GM04504 (cell line): ENCODE measurements at places on chromosomes 4 and X.
A peak's percentile ranks its signal among the peaks of the same experiment; 100 is the strongest.

- no peak for DNase-seq
These were observed 25.9 kb downstream of the MGAT4D start for GRCh38 chr4:140472156-140472555.

DNA sequence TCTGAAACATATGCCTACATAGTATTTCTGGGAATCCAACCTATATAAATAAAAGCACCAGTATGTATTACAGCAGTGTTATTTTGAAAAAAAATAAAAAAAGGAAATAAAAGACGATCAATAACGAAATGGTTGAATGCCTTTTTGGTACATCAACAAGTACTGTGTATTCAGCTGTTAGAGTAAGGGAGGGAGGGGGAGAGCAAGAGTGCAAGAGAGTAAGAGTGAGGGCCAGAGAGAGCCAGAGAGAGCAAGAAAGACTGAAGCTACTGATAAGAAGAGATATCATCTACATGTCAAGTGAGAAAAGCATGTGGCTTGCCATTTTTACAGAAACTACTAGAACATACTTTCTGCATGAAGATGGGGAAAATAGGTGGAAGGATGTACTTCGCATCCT, 1.8 kb downstream of the SPIN4 start:
- DNase-seq, result no peak

DNA sequence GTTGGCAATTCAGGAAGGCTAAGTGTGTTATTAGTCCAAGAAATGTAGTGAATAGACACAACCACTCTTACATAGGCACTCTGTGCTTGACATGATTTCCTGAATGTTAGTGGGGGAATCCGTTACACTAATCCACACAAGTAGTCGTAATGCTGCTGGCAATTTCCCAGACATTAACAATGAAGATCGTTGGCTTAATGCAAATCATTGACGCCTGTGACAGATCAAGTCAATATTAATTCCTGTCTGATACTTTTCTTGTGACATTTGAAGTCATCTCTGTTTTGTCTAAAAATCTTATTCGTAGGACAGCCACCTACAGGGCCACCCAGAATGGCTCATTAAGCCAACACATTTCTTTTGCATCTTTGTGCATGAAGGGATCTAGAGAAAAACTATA, 939.1 kb upstream of the FTHL17 start:
- no peak for DNase-seq

- DNase-seq, result no peak
These were observed 1592.9 kb upstream of the TENM3 start for GRCh38 chr4:180650273-180650672.

DNA sequence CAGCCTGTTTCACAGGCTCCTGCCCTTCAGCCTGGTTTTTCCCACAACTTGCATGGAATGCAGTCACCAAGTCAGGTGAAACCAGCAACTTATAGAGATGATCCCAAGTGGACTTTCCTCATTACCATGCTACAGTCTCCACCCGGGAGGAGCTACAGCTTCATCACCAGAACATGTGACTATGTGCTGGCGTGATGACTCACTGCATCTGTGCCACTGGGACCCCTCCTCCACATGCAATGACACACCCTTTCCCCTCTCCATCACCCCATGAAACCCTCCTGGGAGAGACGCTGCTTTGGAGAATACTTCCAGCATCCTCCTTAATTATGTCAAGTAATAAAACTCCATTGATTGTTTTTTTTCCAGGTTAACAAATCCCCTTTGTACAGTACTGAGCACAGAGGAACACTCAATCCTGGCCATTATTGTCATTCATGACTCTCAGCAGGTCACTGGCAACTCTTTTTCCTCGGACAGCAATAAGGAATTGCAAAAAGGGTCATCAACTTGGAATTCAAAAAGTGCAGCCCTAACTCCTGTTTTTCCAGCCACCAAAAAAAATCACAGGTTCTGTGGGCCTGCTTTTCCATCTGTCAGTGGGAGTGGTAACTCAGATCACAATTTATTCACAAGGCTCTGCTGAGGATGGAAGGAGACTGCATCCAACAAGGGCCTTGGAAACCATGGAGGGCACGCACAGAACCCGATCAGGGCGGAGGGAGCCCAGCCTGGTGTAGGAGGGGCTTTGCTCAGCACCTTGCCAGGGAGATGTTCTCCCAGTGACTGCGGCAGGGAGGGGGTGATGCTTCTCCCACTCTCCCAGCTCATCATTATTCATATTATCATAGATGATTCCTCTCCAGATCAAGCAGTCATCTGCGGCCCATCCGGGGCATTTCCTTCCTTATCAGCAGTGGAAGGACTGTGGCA, 17.4 kb downstream of the QDPR start:
- DNase-seq, result peak; percentile 48

- DNase-seq, result no peak
These were observed 25.5 kb upstream of the CBLL2 start for GRCh38 chrX:22247169-22247568.

GRCh38 chr4:125781651-125782050, 466.9 kb downstream of the FAT4 start:
- DNase-seq, result no peak

GRCh38 chr4:97912156-97912555, 231.1 kb downstream of the STPG2 start:
- no peak for DNase-seq

DNA sequence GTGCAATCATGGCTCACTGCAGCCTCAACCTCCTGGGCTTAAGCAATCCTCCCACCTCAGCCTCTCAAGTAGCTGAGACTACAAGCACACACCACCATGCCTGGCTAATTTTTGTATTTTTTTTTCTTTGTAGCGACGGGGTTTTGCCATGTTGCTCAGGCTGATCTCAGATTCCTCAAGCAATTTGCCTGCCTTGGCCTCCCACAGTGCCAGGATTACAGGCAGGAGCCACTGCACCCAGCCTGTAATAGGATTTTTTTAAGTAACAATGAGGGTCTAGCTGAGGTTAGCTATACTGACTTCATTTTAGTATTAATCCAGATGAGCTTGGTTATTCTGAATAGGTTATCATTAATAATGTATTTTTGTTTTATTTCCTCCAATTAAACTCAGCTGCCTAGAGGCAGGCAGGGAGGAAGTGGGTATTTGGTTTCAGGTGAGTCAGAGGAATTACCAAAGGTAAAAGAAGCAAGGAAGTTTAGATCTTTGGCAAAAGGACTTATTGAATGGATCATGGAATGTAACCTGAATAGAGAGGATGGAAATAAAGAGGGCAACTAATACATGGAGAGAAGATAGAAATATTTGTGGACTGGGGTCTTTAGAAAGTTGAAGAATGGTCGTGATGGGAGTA, 1023.3 kb upstream of the TENM3 start:
- DNase-seq, result no peak

- no peak for DNase-seq
These were observed at the start of gene ZNF630 for GRCh38 chrX:48071064-48071985. TSS of gene ZNF630 (minus strand) at chrX:48071640. CDS start at chrX:48066886, 4,754 bp downstream.

- DNase-seq, result no peak
These were observed 67.4 kb downstream of the EMCN start for GRCh38 chr4:100450449-100450848.

DNA sequence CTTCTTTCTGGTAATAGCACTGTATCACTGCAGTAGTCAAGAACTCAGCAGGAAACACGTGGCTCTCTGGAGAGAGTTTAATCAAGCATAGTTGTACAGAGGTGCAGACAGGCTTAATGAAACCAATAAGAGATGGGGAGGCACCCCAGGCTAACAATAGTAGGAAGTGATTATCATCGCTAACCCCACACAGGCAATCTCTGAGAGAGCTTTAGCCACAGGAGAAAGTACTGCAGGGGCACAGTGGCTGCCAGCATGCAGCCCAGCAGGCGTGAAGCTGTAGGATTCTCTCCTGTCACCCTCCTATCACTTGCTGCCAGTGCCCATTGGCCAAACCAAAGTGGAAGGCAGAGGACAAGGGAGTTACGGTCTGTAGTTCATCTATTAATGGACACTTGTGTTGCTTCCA, 450.0 kb upstream of the RASGEF1B start:
- DNase-seq, result no peak

- no peak for DNase-seq
These were observed 64.1 kb downstream of the BEND4 start for GRCh38 chr4:42088386-42088785.

DNA sequence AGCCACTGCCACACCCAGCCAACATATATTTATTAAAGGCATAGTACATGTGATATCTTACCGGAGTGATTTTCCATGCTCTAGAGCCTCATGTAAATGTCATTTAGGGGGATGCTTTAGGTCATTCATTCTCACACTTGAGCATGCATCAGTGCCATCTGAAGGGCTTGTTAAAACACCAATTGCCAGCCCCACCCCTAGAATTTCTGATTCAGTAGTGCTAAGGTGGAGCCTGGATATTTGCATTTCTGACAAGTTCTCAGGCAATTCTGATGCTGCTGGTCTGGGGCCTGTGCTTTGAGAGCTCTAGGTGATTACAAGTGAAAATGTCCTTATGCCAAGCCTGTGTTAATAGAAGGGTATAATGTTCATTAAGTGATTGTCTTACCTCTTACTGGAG, 107.7 kb downstream of the PHEX start:
- no peak for DNase-seq

GRCh38 chrX:47242321-47242720, 9.5 kb downstream of the USP11 start:
- no peak for DNase-seq

GRCh38 chr4:122053186-122053585, 98.9 kb upstream of the BLTP1 start:
- DNase-seq, result no peak

- no peak for DNase-seq
These were observed 74.6 kb upstream of the FAAH2 start for GRCh38 chrX:57211906-57212305.

DNA sequence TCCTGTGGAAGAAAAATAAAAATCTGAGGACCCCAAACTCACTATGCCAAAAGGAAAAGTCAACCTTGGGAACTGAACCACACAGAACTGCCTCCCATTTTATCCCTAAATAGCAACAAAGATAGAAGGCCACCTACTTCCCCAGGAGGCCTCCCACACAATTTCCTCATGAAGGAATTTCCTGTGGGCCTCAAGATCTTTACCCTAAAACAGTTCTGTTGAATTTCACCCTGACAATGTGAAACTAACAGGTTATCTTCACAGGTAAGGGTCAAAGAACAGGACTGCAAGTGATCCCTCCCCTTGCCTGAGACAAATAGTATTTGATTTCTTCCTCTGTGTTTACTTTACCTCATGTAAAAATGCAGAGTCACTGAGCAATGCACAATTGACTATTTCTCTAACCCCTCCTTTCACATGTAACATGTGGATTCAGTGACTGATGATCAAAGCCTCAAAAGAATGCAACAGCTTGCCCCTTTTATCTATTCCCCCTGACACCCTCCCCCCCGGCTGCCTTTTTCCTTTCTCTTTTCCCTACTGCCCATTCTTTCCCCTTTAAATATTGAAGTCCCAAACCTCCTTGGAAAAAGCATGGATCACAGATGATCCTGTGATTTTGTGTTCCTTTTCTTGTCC, 33.3 kb downstream of the MEPE start:
- DNase-seq, result no peak

DNA sequence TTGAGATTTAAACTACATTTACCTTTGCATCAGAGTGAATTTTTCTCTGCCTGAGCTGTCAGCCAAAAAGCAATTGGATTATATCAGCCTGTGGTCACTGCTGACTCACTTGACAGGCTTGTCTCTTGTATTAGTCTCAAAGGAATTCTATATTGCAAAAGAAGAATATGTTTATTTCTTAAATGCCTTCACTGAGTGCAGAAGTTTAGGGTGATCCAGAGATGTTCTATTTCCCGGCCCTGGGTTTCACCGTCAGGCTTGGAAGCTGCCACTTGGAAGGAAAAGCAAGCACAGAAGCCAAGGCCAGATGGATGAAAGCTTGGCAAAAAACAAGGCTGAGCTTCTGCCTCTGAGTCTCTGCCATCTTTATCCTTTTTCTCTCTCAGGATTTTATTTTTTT, 80.9 kb downstream of the FAM114A1 start:
- DNase-seq, result peak; percentile 86

DNA sequence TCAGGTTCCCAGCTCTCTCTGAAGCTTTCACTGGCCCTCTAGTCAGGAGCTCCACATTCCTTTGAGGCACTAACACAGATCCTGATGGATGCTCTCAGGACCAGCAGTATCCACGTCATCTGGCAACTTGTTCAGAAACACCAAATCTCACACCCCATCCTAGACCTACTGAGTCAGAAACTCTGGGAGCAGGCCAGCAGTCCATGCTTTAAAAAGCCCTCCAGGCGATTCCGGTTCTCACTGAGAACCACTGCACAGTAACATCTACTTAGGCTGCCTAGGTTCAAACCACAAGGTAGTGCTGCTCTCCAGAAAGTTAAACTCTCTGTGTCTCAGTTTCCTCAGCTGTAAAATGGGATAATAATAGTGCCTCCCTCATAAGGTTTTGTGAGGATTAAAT, 55.3 kb downstream of the CCDC158 start:
- DNase-seq, result no peak

DNA sequence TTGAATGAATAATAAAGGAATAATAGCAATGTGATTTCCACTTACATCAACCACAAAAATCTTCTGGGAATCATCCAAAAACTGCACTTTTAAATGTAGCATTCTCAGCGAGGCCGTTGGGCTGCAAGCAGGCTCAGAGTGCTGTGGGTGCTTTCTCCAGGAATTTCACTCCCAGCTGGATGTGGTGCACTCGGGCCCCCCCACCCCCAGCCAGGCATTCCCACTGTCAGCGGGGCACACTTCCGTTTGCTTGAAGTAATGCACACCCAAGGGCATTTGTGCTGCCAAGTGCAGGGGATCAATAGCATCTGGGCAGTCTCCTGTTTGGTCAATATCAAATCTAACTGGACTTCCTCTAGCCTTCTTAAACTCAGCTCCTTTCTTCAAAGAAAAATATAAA, at the start of gene FRMD7:
Gene FRMD7 (minus strand): TSS at position 278 of the 400 bp plus-strand sequence. CDS start 176 bp downstream, at position 102.
- DNase-seq, result no peak

GRCh38 chr4:5863461-5864113, 29.3 kb downstream of the CRMP1 start:
- peak; percentile 35 for DNase-seq

GRCh38 chrX:71604141-71604540, 14.2 kb downstream of the CXCR3 start:
- DNase-seq, result no peak

DNA sequence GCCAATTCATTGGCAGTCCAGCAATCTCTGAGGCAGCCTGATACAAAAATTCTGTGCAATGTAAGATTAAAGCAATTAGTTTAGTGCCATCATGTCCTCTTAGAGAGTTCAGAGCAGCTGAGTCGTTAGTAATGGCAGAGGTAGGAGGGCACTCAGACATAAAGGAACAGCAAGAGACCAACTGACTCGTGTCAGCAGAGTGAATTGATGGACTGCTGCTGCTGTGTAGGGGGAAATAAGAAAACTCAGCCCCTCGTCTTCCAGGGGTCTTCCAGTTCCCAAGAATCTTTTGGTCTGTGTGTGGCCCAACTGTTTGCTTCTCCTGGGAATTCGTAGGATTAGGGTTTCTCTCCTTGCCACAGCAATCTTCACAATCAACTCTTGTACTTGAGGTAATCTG, 100.9 kb downstream of the TTC29 start:
- DNase-seq, result no peak

- DNase-seq, result no peak
These were observed 1005.5 kb downstream of the ARAP2 start for GRCh38 chr4:35238793-35239192.

- no peak for DNase-seq
These were observed 25.1 kb downstream of the PIR start for GRCh38 chrX:15468036-15468435.
